T47D (cell line): ENCODE measurements at places on chromosomes 4 and X.

DNA sequence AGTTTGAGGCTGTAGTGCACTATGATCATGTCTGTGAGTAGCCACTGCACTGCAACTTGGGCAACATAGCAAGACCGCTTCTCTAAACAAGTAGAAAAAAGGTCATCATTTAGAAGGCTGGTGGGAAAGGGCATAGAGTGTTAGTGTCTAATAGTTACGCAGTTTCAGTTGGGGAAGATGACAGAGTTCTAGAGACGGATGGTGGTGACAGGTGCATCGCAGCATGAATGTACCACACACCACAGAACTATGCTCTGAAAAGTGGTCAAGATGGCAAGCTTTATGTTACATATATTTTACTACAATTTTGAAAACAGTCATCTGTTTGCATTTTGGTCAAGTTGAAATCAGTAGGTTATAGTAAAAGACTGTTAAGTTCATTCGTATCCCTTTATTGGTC is 23.7 kb upstream of the CLDN34 start:
- no peak for DNase-seq

DNA sequence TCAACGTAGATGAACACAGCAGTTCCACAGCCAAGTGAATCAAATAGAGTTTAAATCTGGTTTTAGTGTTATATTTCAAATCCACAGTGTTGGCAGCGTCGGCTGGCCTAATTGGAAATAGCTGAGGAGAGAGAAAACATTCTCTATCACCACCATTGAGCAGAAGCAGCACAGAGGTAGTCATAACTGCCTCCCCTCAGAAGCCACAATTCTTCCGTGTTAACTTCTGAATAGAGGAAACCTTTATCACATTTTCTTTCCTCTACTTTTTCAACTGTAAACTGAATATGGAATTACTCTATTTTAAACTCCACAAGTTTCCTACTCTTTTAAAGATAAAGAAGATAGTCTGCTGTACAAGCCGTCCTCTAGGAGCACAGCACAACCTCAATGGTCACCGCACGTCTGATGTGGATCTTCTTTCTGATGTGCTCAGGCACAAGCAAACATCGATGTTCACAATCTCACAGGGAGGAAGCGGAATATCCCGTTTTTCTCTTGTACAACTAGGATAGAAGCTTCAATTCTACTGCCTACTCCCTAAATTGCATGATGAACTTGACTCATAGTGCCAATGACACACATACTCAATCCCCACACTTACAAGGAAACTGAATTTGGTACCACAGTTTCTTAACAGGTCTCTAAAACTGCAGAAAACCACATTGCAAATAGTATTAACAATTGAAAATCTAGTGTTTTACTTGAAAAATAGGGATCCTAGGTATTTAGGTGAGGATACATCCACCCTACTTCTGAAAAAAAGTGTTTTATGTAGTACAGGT is 217.8 kb upstream of the ETNPPL start:
- DNase-seq, result no peak

DNA sequence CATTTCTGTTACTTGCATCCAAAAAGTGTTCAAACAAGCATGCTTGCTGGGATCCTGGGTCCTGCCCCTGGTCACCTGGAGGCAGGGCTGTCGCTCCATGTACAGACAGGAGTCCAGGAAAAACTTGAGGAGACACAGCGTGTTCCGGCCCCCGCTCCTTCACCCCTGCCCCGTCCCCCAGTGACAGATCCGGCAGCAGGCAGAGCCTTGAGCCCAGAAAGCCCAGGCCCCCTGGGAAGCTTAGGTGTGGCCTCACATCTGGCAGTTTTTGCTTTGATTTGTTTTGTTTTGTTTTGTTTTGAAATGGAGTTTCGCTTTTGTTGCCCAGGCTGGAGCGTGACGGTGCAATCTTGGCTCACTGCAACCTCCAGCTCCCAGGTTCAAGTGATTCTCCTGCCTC is 67.0 kb downstream of the TRMT44 start:
- no peak for DNase-seq

DNA sequence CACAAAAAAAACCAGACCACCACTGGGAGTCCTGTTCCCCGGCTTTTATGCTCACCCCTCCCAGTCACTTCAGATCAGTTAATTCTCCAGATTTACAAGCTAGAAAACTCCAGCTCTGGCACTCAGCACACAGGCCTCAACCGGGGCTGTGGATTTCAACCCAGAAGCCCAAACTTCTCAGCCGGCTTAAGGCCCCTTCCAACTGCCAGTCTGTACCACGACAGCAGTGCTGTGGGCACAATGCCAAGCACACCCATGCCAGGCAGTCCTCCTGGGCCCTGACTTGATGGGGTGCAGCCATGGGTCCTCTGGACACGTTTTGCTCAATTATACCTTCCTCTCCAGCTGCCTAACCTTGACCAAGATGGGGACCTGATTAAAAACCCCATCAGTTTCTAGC is 12.2 kb downstream of the SOD3 start:
- DNase-seq, result no peak

GRCh38 chr4:76546327-76546726 is 111.3 kb downstream of the SHROOM3 start:
- no peak for DNase-seq

DNA sequence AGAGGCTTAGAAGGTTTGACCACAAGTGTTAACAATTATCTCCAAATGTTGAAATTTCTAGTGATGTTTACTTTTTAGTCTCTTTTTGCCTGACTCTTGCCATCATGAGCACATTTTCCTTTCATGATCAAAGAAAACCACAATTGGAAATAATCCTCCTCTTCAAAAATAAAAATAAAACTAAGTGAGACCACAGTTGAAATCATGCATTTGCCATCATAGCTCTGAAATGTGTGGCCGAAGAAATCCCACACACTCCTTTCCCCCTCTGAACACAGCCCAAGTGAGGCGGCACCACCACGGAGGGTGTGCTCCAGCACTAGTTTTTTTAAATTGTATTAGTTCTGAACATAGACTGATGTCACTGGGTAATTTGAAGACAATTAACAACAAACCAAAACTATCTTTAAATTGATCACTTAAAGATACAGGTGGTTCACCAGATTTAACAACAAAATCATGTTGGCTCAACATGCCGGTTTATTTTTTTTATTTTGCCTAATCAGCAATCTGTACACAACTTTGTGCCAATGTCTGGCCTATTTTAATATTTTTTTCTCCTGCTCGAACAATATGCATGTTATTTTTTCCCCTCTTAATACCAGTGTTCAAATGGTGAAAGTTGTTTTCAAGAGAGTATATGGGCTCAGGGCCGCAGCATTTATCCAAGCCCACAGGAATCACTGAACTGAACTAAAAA is 17.6 kb downstream of the APBB2 start:
- DNase-seq, result no peak

GRCh38 chr4:1795299-1796195 is 2.5 kb downstream of the FGFR3 start:
- peak; percentile 78 for DNase-seq

- no peak for DNase-seq
These were observed 8.2 kb downstream of the CASP3 start for GRCh38 chr4:184641022-184641421.

GRCh38 chr4:38359113-38359512 is 304.9 kb upstream of the KLF3 start:
- no peak for DNase-seq

- DNase-seq, result no peak
These were observed 14.6 kb downstream of the HDX start for GRCh38 chrX:84487365-84488353.

DNA sequence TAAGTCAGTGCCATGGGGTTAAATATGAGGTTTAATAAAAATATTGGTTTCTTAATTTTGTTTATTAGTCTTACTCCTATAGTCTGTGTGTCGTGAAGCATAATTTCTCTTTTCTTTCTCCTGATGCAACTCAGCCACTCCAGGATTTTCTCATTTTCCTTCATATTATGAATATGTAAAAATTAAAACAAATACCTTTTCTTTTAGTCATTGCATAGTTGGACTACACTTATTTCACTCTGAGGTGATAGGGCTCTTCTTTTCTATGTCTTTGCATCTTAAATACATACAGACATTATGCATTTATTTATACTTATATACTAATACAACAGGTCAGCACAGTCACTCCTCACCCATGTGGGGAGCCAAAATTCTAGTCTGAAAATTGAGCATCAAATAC is 19.1 kb downstream of the GALNT7 start:
- DNase-seq, result no peak

GRCh38 chrX:47241201-47242011 is 8.6 kb downstream of the USP11 start:
- DNase-seq, result no peak

GRCh38 chr4:154485127-154485773 is 6.3 kb downstream of the DCHS2 start:
- no peak for DNase-seq

- no peak for DNase-seq
These were observed 5.2 kb downstream of the NLRP2B start for GRCh38 chrX:57674861-57675260.

DNA sequence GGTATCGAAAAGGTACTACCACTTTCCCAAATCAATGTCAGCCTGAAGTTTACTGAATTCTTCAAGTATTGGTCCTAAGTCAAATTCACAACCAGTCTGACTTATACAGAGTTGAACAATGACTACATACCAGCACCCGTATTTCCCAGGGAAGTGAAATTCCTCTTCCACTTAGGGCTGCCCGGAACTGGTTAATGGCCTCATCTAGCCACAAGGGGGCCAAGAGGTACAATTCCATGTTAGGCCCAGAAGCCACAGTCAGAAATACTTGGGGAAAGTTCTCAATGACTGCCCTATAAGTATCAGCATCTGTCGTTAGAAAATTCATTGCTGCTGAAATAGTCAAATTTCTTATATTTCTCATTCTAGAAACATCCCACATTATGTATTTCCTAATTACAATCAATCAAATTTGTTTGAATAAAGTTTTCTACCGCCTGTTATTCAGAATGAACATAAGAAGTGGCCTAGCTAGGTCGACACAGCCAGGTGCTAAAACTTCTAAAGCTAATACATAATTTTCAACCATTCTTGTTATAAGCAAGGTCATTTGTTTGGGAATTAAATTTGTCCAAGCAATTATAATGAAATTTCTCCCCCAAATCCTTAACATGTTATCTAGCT is 5.6 kb upstream of the PCDH7 start:
- DNase-seq, result peak; percentile 42

DNA sequence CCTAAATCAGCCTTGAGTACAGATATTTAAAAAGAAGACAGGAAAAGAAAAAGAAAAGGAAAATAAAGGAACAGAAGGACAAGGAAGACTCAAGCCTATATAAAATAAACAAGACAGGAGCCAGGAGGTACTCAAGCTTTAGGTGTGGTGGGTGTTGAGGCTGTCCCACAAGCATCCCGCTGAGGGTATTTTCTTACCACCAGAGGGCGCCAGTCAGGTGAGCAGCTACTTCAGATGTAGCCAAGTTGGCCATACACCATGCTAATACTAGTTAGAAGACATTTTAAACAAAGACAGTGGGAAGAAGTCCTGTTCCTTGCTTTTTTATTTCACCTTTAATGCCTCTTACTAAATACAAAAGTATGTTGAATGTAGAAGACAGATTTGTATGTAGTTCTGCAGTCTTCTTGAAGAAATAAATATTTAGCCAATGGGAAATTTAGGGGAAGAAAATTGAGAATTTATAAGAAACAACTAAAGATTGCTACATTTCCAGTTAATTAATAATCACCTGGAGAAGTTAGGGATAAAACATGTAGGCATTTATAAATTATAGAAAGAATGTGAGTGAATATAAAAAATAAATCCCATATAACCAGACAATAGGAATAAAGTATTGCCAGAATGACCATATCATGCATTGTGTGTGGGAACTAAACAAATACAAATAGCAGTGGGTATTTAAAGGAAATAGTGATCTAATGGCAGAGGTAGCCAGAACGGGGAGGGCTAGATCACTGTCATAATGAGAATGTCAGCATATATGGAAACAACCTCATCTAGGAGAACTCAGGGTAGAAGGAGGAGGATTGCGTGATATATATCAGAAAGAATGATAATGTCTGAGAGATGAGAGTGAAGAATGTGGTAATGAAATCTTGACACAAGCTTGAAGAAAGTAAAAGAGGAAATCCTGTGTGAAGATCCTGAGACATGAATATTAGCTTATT is 71.0 kb downstream of the MTHFD2L start:
- peak; percentile 9 for DNase-seq
